ENCODE measurements at places on chromosomes 2 and 18.

GRCh38 chr2:230127195-230127594 is 58.5 kb upstream of the SLC16A14 start:
- no peak for DNase-seq

- DNase-seq = no peak
Observed at GRCh38 chr18:33020877-33021276, 248.1 kb upstream of the KLHL14 start.

- DNase-seq = peak; percentile 36
Observed at GRCh38 chr18:12068950-12069320, 24.7 kb upstream of the ANKRD62 start.

- peak; percentile 49 for DNase-seq
Observed at GRCh38 chr2:100880730-100881129, 60.8 kb downstream of the NPAS2 start.

DNA sequence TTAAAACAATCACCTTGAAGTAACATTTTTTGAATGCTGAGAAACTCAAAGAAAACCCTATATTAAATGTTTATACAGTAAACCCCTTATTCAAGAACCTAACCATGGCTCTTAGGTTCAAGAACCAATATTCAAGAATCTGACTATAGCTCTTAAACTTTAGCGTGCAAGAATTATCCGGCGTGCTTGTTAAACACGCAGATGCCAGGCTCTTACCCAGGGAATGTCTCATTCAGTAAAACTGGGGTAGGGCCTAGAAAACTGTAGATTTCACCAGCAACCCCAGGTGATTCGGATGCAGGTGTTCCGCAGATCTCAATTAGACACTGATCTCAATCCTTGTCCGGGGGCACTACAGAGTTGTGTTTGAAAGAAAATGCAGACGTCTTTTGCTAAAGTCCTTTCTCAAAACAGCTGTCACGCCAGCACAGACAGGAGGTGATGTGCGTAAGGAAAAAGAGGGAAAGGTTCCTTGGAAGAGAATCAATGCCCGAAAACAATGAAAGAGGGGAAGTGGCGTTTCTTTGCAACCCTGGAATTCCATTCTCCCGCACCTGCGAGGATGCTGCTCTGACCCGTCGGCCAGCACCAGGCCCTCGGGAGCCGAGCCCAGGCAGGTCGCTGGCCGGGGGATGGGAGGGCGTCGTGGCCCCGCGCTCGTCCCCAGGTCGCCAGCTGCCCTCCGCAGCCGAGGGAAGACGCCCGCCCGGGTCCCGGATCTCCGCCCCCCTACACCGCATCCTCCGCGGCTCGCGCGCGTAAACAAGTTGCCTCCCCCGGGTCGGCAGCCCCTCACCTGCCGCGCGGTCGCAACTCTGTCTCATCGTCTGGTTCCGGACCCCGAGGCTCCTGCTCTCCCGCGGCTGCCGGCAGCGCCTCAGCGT is 851 bp downstream of the EIF2AK3 start:
- DNase-seq = peak; percentile 30

- peak; percentile 72 for DNase-seq
Observed at GRCh38 chr2:112092286-112093041, 37.4 kb downstream of the TMEM87B start.

GRCh38 chr18:76505614-76506013 is 10.6 kb upstream of the ZNF516 start:
- no peak for DNase-seq

DNA sequence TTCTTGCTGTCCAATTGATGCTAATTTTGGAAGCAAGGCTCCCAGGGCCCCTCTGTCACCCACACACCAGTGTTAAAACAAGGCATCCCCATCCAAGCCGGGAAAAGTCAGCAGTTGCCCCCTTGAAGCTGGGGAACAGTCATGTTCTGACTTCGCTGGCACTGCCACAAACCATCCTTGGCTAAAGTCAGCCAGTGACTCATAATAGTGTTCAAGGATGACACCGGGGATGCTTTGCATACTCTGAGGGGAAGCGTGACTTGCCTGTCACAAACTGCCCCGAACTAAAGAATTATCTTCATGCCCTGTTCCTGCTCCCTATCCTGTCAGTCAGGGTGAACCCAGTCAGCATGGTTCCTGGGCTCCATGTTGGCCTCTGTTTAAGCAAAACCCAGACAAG is 37.0 kb downstream of the TGFA start:
- DNase-seq = no peak

GRCh38 chr2:166573391-166573790 is 79.3 kb upstream of the SCN7A start:
- peak; percentile 56 for DNase-seq

- no peak for DNase-seq
Observed at GRCh38 chr2:157903151-157903550, 27.0 kb upstream of the ACVR1 start.

- no peak for DNase-seq
Observed at GRCh38 chr2:6074089-6074643, 382.0 kb downstream of the SOX11 start.

DNA sequence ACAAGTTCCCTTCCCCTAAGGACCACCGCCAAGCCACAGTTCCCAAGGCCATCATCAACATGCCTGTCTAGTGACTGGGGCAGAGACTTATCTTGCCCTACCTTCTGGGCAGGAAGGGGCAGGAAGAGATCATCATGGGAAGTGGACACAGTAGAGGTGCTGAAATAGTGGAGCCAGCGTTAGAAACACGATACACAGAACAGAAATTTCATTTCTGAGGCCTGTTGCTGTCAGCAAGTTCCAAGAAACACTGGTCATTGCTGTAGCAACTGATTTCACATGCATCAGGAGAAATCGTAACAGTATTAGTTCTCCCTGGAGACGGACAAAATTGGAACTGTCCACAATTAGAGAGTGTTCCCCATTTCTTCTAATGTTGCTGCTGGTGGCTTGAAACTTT is 83.0 kb downstream of the COLEC12 start:
- no peak for DNase-seq

- DNase-seq = no peak
Observed at GRCh38 chr2:200540793-200541192, 14.8 kb downstream of the SGO2 start.

DNA sequence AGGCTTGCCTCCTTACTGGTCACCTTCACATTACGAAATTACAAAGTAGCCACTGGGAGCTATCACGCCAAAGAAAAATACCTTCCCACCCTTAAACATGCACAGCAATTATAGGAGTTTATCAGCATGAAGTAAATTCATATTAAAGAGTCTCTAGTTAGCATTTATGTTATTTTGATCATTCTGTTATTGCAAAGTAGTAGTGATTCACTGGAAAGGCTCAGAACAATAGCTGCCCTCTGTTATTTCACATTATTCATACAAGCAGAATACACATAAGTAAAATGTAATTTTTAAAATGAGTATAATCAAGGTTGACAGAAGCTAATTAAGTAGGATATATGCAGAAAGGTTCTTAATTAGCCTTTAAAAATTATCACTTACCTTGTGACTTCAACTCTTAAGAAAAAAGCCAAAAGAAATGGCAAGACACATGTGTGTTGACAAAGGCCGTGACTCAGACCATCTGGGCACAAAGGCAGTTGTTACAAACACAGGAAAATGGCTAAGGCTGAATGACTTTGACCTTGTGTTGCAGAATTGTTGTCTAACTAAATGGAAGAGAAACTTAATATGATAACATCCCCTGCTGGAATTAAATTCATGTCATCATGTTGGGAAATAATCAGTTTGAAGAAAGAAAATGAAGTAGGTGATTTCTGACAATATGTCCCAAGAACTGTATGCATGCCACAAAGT is 108.3 kb downstream of the ARL6IP6 start:
- peak; percentile 20 for DNase-seq

DNA sequence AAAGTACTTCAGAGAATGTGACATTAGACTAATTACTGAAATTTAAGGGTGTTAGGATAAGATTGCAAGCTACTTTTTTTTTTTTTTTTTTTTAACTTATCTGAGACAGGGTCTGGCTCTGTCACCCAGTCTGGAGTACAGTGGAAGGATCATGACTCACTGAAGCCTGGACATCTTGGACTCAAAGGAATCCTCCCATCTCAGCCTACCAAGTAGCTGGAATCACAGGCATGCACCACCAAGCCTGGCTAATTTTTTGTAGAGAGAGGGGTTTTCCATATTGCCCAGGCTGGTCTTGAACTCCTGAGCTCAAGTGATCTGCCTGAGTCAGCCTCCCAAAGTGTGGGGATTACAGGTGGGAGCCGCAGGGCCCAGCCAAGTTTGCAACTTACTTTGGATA is 1246.0 kb upstream of the ZEB2 start:
- no peak for DNase-seq
